Vagina (tissue), 2 donors: ENCODE measurements at places on chromosomes 6 and 20. TPM values are rescaled to one million over a fixed set of nuclear protein-coding genes. Genes with fewer than 3 reads are reported as not detected.

DNA sequence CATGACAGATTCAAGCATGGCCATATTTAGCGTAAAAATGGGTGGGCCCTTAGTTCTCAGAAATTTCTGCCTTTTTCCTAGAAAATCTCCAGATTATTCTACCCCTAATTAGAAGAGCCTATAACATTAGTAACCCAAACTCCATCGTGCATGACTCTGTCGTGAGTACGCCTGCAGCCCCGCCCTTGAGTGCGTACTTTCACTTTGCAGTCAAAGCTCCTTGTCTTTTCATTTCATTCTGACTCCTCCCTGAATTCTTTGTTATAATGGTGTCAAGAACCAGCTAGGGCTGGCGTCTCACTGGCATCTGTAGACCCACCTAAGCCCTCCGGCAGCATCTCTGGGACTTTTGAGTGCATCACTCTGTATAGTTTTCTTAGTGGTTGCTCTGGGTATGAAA lies 61.7 kb upstream of the NOX3 start:
- DNase-seq, result no peak

GRCh38 chr20:46351357-46352058 lies 43.2 kb upstream of the CDH22 start:
- DNase-seq, result no peak

DNA sequence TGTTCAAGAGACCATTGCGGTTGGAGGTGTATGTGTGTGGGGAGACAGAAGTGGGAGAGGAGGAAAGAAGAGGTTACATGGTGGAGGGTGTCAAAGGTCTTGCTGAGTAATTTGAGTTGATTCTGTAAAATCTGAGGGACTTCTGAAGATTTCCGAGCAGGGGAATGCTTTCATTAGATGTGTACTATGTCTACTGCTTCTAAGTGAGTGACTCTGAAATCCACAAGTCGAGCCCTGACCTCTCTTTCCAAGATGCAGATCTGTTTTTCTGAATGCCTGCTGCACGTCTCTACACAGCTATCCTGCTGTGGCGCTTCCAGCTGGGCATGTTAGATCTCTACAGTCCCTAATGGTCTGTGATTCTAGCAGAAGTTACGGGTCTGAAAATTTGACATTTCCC lies 209.8 kb downstream of the ATXN1 start:
- DNase-seq, result no peak

- no peak for DNase-seq
These were observed 22.2 kb downstream of the SAMHD1 start for GRCh38 chr20:36929290-36929689.

DNA sequence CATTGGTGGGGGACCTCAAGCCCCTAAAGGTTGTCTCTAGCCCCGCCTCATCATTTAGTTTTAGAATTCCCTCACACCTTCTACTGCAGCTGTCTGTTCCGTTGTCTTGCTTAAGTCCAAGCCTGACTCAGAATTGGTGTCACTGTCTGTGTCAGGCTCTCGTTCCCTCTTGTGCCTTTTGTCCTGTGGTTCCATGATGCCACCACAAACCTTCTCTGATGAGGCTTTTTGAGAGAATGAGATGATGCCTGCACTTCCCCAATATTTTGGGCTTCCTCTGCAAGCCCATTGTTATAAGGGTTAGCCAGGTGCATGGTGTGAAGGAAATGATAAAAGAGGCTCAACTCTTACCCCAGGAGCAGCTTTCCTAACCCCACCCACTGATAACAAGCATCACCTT lies 8.1 kb upstream of the AKIRIN2 start:
- DNase-seq, result no peak

GRCh38 chr6:22732176-22732970 lies 163.0 kb downstream of the HDGFL1 start:
- DNase-seq, result no peak

GRCh38 chr6:76742919-76743318 lies 670.5 kb upstream of the IMPG1 start:
- DNase-seq, result no peak

- DNase-seq, result no peak
These were observed 46.1 kb upstream of the CCN6 start for GRCh38 chr6:112007805-112008204.

- DNase-seq, result no peak
These were observed 183.7 kb downstream of the CD109 start for GRCh38 chr6:73879501-73880293.

DNA sequence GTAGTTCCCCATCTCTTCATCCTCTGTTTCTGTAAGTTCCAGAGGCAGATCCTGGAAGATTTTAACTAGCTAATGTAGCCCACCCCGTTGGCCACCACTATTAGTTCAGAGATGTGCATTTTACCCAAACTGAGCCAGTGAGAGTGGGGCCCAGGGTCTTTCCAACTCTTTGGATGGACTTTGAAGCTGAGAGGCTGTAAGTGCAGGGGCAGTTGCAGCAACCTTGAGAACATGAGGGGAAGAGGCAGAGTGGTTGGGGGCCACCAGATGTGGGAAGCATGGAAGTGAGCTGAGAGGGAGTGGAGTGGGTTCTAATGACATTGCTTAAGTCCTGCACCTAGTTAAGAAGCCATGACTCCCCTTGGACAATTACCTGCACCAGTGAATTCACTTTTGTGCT lies 72.2 kb downstream of the CDH26 start:
- DNase-seq, result no peak

DNA sequence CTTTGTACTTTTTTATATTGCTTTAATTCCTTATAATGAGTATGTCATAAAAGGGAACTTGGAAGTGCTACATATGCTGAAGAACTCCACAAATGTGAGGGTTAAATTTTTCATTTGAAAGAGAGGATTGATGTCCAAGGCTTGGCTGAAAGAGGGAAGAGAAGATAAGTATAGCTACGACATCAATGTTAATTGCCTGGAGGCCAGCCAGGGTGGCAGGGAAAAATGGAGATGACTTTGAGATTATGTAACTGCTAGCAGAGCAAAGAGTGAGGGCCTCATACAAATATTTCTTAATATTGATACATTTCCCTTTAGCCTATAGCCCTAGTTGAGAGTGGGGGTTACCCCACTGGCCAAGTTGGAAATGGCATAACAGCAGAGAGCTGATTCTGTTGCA lies 24.8 kb upstream of the RIMS4 start:
- DNase-seq, result no peak

DNA sequence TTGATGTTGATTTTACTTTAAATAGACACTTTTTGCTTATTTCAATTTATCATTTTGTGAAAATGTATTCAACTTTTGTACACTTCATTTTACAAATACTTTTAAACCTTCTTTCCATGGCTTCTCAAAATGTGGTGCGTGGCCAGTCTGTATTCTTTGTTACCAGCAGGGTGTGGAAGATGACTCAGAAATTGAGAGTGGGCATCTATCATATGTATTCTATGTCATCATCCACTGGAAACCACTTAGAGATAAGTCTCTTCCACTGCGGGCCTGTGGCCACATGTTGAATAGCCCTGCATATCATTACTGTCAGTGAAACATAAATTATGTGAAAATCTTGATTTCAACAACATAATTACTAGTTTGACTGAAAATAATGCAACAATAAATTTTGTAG lies 52.6 kb upstream of the MC3R start:
- DNase-seq, result no peak

DNA sequence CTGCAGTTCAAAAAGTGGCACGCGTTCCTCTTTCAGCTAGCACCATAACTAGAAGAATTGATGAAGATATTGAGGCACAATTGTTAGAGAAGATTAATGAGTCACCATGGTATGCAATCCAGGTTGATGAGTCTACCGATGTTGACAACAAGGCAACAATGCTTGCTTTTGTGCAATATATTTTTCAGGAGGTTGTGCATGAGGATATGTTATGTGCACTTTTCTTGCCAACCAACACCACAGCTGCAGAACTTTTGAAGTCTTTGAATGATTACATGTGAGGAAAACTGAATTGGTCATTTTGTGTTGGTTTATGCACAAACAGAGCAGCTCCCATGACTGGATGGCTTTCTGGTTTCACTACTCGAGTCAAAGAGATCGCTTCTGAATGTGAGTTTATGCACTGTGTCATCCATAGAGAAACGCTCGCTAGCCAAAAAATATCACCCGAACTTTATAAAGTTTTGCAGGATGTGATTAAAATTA lies 129.3 kb upstream of the SLC24A3 start:
- DNase-seq, result no peak

GRCh38 chr6:82033631-82034211 lies 213.8 kb downstream of the IBTK start:
- DNase-seq, result no peak

DNA sequence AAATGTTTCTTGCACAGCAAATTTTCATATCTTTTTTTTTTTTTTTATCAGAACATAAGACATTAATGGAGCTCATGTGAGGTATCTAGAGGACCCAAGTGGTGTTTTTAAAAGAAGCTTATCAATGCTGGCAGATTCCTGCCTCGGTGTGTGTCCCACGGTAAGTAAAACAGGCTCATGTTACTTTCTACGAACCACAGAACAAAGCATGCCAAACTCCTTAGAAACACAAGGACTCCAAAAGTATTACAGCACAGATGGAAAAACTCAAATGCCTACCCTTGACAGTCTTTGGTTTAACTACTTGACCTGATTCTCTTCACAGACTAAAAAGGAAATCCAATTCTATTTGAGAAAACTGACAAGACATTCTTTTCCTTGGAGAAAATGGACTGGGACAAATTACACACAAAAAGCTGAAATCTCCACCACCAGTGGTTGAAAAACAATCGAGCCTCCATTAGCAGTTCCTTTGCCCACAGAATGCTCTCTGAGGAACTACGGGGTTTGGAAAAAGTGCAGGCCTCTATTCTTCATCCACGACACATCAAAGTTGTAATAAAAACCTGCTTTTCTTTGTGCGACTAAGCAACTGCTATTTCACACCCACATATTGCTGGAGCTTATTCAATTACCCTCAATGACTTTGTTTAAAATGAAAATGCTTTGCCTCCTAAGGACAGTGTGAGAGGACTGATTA lies 5.4 kb downstream of the METTL24 start:
- no peak for DNase-seq

- DNase-seq, result no peak
These were observed at the start of gene DCBLD1 for GRCh38 chr6:117482240-117483003. Gene DCBLD1, plus strand, starts transcription at chr6:117482674. Its CDS starts 108 bp downstream, at chr6:117482782.

The SAMD3 gene
- total RNA-seq, result 7.6 TPM

The OPRL1 gene
- 1.5 TPM for total RNA-seq

The DEFB118 gene
- total RNA-seq, result not detected

The HLA-C gene
- 639 TPM for total RNA-seq

The WFDC10B gene
- not detected for total RNA-seq

The PIM1 gene
- 74.2 TPM for total RNA-seq

The SNAP91 gene
- total RNA-seq, result 4.7 TPM

The TRERF1 gene
- total RNA-seq, result 20.6 TPM
